ENCODE measurements at places on chromosomes 3 and 15.

DNA sequence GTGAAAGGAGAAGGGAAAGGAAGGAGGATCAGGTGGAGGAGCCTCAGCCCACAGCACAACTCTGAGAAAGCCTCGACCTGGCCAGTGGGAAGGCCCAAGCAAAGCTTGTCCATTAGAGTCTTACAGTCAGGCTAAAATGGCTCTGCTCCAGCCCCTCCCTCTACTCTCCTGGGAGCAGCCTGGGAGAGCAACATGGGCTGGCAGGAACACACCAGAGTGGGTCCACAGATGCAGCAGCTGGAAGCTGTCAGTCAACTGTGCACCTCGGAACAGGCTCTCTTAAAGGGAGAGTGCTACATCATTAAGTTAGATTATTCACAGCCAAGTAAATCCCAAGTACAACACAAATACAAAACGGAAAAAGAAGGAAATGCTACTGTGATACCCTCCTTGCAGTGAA is 98.0 kb upstream of the LIMD1 start:
- DNase-seq: no peak

- DNase-seq: no peak
Observed at GRCh38 chr15:68220489-68220888, 9.0 kb downstream of the CLN6 start.

DNA sequence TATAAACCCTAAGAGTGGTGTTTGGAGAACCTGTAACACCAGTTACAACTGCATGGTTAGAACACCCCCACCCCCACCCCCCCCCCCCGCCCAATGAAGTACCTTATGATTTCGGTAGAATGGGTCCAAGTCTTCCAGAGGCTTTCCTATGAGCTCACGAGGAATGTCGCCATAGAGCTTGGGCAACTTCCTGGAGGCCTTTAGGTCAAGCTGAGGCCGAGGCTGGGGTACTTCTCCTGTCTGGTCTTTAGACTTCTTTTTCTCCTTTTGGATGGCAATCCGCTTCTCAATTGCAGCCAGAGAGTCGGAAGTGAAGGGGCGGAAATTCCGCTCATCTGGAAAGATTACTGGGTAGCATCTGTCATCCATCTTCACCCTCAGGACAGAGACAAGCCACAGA is 101.8 kb downstream of the SCN11A start:
- DNase-seq: no peak

GRCh38 chr3:127614928-127615589 is 13.9 kb upstream of the PODXL2 start:
- DNase-seq: no peak

- peak; percentile 10 for DNase-seq
Observed at GRCh38 chr3:74445541-74445940, 168.9 kb downstream of the CNTN3 start.

- DNase-seq: no peak
Observed at GRCh38 chr3:56355570-56356185, 112.6 kb downstream of the ERC2 start.

GRCh38 chr3:65291448-65292125 is 603.8 kb upstream of the ADAMTS9 start:
- no peak for DNase-seq

DNA sequence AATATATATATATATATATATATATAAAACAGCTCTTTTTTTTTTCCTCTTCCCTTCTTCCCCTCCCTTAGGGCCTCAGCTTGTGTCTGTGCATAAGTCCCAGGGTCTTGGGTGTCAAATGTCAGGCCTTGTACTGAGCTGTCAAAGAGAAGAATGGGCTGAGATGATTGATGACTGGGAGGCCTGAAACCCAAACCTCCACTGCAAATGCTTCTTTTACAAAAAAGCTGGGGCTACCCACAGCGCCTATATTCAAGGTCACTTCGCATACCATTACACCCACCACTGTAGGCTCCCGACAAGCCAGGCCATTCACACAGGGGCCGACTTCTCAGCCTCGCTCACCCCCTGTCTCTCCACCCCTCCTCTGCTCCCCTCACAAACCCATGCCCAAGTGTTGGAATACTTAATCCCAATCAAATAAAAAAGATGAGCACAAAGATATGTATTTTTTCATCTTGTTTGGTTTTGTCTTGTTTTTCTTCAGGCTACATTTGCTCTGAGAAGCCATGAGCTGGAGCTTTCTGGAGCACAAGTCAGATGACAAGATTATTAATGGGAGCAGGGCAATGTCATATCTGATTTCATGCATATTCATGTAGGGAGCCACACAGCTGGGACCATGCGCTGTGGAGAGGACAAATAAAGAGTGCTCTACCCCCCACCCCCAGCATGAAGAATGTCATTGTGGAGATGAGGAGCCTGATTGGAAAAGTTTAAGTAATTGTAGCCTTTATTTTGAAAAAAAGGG is 614.4 kb upstream of the NR2F2 start:
- DNase-seq: no peak

DNA sequence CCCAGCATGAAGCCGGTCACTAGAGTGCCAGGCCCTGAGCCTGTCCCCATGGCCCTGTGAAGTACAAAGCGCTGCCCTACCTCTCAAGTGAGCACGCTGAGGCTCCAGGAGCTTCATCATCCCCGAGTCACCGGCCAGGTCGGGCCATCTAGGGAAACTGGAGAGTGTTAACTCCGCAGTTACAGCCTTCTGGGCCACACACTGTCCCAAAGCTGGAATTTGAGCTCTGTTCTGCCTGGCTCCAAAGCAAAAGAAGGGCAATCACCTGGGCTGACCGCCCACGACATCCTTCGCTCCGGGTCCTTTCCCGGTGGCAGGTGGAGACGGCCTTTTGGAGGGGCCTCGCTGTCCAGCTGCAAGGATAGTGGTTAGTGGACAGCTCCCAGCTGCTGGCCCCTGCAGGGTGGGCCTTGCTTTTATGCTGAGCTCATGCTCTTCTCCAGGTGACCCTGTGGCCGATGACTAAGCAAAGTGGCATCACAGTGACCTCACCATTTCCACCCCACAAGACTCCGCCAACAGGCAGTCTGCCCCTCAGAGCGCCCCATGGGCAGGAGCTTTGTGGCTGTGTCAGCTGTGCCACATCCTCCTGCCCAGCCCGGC is 3.5 kb upstream of the MUC4 start:
- DNase-seq: no peak

GRCh38 chr15:97141360-97141759 is 810.9 kb downstream of the NR2F2 start:
- no peak for DNase-seq

DNA sequence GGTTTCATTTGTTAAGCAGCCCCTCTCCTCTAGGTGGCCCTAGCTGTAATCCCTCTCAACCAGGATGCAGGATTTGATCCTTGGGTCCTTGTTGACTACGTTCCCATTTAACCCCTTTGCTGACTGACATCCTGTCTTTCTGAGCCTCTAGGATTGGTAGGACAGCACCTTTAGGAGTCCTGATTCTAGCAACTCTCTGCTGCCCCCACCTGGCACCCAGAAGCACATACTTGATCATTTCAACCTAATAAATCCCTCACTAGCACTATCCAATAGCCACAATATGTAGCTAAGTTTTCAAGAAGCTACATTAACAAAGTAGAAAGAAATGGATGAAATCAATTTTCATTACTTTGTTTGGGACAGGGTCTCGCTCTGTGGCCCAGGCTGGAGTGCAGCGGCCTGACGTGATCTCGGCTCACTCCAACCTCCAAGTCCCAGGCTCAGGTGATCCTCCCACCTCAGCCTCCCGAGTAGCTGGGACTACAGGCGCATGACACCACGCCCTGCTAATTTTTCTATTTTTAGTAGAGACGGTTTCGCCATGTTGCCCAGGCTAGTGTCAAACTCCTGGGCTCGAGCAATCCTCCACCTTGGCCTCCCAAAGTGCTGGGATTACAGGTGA is 28.3 kb downstream of the RSL24D1 start:
- peak; percentile 13 for DNase-seq

- no peak for DNase-seq
Observed at GRCh38 chr3:135272026-135272669, 477.1 kb downstream of the EPHB1 start.

DNA sequence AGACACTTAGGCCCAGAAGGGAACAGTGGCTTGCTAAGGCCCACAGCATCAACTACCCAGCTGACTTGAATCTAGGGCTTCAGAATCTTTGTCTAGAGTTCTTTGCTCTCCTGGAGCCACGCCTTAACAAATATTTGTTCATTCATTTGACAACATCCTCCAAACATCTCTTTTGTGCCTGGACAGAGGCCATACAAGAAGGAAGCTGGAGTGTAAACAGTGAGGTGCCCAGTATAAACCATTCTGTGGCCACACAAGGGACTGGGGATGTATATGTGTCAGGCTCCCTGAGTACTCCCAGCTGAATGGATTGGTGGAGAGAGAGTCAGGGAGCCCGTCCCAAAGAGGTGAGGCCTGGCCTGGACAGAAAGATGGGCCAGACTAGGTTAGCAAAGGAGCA is 3.4 kb downstream of the CIB2 start:
- DNase-seq: no peak

DNA sequence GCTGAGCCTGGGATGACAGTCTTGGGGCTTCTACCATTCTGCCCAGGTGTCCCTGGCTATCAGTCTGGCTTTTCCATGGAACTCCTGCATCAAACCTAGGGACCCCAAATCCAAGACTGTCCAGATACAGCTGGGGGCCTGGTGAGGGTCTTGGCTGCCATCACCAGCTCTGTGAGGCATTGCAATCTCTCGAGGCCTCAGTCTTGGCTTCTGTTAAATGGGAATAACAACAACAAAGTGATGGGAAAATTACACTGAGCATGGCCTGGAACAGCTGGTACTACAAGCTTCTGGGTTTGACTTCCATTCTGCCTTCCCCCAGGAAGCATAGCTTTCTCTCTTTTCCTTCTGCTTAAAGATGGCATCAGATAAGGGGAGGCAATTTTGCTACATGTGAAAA is 50.0 kb upstream of the LCTL start:
- no peak for DNase-seq

- no peak for DNase-seq
Observed at GRCh38 chr3:150384296-150385212, 23.5 kb upstream of the TSC22D2 start.

DNA sequence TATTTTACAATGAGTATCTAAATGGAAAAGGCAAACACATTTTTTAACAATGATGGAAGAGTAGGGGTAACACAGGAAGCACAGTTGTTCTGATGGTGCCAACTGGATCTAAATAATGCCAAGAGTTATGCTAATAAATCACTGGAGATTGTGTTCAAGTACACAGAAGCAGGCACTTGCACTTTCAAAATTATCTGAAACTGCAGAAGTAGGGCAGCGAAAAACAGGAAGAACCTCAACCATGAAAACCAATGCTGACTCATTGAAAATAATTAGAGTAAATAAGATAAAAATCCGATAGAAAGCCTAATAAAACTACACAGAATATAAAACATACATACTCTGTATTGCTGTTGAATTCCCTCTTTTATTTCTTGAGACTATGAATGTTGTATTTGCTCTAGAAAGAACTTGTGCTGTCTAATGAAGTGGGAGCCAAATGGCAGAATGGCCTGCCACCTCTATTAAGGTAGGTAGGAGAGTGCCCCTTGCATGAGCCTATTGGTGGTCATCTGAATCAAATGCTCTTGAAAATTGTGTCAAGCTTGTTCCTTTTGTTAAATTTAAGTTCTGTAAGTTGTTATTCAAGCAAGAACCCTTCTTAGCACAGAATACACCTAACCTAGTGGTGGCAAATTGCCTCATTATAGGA is 93.7 kb downstream of the ABI3BP start:
- no peak for DNase-seq

DNA sequence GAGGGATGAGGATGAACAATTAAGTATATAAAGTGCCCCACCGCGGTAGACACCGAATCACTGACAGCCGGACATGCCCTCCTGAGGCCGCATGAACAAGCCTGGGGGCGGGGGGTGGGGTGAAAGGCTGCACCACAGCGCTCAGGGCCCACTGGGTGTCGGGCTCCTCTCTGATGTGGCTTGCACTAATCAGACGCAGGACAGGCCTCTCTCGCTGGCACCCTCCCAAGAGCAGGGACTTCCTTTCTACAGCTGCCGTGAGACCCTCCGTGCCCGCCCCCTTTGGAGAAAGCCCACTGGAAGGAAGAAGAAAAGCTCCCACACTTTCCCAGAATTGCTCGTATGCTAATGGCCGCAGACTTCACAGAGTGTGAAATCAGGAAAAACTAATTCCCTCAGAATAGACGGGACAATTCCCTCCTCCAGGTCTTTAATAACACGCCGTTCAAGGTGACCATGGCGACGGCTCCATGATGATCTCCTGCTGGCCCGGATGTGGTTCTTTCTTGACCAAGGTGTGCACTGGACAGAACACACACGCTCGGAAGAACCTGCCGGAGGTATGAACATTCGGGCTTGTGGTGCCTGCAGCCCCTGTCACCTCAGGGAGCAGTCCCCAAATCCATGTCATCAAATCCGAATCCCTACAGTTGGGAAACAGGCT is 32.0 kb downstream of the IQSEC1 start:
- DNase-seq: no peak

DNA sequence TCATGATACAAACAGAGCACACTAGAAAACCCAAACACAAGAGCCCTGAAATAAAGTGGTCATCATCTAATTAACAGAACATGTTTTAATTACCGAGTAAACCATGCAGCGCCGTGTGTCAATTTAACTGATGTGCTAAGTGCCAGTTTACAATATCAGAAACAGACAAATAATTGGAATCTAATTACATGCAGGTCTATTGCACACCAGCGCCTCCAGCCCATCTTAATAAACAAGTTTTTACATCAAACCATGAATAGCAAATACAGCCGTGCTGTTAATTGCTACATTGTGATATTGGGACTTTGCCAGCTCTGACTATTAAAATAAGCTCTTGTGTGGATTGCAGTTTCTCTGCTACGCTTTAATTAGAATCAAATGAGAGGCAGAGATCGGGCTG is 510.2 kb upstream of the MDFIC2 start:
- DNase-seq: no peak

DNA sequence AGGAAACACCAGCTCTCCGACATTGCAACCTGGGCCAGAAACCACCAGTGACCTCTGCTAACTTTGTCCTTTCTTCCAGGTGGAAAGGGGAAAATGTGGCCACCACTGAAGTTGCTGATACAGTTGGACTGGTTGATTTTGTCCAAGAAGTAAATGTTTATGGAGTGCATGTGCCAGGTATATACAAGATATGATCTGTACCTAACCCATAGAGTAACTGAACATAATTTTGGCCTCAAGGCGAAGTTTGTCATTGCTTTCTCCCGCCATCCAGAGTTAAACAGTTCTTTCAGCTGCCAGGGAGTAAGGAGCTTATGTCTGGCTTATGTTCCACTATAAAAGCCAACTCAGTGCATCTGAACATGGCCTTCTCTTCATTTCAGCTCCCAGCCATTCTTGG is 36.7 kb downstream of the HDC start:
- DNase-seq: no peak

GRCh38 chr3:41502023-41502422 is 302.7 kb downstream of the CTNNB1 start:
- no peak for DNase-seq

GRCh38 chr3:146969356-146969755 is 364.2 kb upstream of the PLSCR5 start:
- DNase-seq: peak; percentile 42

DNA sequence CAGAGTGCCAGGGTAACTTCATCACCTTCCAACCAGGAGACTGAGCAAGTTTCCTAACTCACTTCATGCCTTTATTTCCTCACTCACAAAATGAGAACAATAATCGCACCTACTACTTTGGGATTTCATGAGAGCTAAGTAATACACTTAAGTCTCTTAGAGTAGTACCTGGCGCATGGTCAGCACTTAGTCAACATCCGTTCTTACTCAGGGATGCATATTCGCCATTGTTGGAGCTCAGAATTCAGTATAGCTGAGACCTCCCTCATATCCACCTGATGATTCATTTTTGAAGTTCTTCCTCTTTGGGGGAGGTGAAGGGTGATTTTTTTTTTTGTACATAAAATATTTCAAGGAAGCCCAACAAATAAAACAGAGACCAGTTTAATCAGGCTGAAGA is 188.2 kb downstream of the AGBL1 start:
- DNase-seq: no peak
